Activated CD8-positive, alpha-beta T cell treated with anti-CD3 and anti-CD28 coated beads for 36 hours (primary cell): ENCODE measurements at places on chromosomes 12 and 14. TPM values are rescaled to one million over a fixed set of nuclear protein-coding genes. Genes with fewer than 3 reads are reported as not detected.

GRCh38 chr12:4956054-4956453 lies 46.3 kb downstream of the KCNA1 start:
- no peak for DNase-seq

Gene CLEC9A
- total RNA-seq = not detected

DNA sequence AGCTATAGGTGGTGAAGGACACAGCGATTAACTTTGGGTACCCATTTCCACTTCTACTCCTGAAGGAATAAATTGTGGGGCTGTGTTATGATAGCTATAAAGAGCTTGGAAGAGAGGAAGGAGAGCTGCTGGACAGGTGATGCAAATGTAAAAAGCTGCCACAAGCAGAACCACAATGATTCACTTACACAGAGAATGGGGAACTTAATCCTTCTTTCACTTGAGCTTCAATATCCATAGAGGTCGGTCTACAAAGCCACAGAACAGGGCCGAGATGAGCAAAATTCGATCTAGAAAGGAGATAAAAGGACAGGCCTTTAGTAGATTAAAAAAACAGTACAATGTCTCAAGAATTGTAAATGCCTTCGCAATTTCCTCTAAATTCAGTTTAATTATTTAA lies 831.1 kb downstream of the LRFN5 start:
- DNase-seq = no peak

DNA sequence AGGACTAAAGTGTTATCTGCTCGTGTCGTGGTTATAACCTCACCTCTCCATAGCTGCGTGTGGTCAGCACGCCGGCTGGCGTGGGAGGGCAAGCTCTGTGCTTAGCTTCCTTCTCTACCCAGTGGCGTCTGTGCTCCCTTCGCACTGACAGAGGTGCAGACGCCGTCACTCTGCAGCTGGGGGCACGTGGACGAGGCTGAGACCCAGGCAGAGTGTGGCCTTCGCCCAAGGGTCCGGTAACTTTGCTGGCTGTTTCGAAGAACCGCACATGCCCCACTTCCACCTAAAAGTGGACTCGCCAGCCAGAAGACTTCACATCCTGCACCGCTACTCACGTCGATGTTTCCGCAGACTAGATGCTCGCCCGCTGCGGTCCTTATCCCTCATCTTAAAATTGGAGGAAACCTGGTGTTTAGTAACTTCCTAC lies 35.9 kb upstream of the DYNC1H1 start:
- DNase-seq = no peak

Gene MSRB3
- total RNA-seq = not detected
